ENCODE measurements at places on chromosomes 3 and 15.

DNA sequence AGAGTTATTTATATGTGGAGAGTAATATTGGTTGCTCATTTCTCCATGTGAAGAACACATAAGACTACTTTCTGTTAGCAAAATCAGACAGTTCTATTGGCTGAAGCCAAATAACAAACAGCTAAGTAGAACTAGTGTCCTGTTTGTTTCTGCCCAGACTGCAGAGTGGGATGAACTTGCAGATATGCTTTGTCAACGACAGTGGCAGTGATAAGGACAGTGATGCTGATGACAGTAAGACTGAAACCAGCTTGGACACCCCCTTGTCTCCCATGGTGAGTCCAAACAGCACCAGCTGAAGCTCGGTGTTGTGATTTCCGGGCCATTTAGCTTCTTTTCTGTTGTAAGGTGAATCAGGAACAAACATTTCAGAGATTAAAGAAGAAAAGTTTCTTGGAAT lies 102.6 kb upstream of the IL12A start:
- no peak for DNase-seq

DNA sequence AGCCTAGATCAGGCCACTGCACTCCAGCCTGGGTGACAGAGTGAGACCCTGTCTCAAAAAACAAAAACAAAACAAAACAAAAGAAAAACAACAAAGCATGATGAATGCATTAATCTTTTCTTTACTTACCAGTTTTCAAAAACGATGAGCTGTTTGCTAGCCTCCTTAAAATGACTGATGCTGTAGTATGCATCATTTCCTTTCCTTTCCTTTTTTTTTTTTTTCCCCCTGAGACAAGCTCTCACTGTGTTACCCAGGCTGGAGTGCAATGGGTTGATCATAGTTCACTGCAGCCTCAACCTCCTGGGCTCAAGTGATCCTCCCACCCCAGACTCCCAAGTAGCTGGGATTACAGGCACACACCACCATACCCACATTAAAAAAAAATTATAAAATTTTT lies 202.0 kb downstream of the ADAMTSL3 start:
- no peak for DNase-seq

DNA sequence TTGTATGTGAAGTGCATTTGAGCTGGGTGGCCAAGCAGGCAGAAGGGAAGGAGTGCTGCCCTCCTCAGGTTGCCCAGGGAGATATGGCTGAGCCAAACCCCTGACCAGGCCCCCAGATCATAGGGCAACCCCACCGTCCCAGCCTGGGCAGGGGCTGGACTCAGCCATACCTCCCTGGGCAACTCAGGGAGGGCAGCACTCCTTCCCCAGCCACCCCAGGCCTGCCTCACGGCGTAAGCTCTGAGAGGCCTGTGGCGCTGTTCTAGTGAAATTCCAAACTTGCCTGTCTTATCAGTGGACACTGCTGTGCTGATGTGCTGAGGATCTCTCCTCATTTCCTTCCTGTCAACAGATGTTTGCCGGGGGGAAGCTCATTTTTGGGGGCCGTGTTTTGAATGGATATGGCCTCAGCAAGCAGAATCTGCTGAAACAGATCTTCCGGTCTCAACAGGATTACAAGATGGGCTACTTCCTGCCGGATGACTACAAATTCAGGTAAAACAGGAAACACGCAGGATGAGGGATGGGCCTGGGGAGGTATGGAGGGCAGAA lies 57.6 kb upstream of the FGD5 start:
- DNase-seq, result no peak

- no peak for DNase-seq
Measured at GRCh38 chr3:31051226-31051625, 156.8 kb upstream of the GADL1 start.

DNA sequence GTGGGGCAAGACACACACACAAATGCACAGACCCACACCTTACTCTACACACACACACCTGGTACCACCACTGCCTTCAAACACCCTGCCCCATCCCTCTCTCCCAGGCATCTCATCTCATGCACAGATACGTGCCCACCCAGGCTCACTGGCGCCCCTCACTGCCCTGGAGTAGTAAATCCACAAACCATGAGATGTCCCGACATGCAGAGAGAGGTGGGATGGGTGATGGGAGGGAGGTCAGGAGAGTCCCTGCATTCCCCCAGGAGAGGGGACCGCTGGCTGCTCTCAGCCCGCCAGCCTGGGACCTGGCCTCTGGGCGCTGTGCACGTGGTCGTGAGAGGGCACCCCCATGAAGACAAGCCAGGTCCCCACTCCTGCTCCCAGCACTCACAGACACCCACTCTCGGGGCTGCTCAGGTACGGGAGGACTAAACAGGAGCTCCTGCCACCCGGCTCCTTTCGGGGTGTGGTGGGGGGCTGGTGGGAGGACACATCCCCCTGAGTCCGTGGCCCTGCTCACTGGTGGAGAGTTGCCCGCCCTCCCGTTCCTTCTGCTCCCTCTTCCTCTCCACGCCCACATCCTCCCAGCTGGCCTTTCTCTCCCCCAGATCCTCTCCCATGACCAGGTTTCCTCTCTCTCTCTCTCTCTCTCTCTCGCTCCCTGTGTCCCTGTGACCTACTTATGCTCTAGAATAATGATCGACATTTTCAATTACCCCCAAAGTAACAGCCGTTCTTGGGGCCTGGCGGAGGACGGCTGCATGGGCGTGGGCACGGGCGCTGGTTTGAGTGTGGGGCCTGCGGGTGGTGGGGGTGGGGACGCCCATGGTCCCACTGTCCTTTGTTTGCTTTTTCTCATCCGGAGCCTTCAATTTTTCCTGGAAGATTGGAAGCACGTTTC lies 18.9 kb upstream of the CSPG4 start:
- no peak for DNase-seq

GRCh38 chr3:49397470-49397869 lies 14.3 kb downstream of the RHOA start:
- DNase-seq, result no peak

DNA sequence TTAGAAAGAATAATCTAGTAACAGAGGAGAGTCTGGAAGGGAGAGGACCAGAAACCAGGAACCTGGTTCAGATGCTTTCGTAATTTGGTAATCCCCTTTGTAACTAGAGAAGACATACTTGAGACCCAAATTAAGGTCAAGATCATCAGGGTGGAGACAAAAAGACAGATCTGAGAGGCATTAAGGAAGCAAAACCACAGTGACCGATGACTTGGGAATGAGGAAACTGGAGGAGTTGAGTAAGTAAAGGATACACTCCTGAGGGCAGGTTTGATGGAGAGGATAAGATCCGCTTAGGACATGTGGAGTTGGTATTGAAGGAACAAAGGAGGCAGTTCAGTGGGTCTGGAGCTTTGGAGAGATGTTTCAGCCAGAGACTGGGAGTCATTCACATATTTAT lies 23.6 kb upstream of the BCL2A1 start:
- DNase-seq, result no peak

- peak; percentile 58 for DNase-seq
Measured at GRCh38 chr3:161215185-161215584, 5.9 kb upstream of the NMD3 start.

DNA sequence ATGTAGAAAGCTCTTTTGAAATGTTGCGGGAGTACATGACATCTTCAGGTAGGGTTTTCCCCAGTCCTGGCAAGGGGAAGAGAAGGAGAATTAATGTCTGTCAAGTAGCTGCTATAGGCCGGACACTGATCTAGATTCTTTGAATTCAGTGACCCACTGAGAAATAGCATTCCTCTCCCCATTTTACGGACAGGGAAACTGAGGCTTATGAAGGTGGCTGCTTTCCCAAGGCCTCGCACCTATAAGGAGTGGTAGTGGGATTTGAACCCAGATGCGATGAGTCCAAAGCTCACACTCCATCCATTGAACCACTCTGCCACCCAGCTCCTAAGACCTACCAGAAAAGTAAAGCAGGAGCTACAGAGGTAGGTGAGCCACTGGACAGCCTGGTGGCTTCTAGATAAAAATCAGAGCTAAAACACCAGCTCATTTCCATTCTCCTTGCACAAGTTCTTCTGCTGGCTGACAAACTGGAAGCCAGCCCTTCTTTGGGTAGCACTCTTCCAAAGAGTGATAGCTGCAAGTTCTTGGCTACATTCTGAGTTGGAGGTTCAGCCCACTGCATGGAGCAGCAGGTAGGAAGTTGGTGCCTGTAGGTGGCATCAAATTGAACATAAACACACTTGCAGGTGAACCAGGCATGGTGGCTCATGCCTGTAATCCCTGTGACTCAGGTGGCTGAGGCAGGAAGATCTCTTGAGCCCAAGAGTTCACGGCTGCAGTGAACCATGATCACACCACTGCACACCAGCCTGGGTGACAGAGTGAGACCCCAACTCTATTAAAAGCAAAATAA lies 22.0 kb downstream of the ZNF710 start:
- DNase-seq, result no peak

GRCh38 chr15:99340347-99340746 lies 89.1 kb downstream of the LRRC28 start:
- DNase-seq, result peak; percentile 3

- DNase-seq, result peak; percentile 21
Measured at GRCh38 chr3:184380185-184380626, 352 bp downstream of the CHRD start.

DNA sequence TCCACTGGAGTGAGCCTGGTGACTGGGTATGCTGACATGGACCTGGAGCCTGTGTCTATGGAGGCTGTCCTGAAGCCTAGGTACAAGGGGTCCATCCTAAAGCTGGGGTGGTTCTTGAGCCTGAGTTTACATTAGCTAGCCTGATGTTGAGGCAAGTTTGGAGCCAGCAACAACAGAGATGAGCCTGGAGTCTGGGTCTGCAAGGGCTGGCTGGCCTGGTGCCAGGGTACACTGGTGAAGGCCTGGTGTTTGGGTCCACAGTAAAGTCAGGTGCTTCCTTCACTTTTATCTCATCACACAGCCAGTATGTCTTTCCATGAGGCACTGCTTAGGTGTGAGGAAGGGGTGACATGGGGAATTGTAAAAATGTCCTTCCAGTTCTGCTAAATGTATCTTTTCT lies 49.5 kb downstream of the TP63 start:
- DNase-seq, result no peak

- no peak for DNase-seq
Measured at GRCh38 chr15:65020419-65020818, 9.0 kb downstream of the MTFMT start.

DNA sequence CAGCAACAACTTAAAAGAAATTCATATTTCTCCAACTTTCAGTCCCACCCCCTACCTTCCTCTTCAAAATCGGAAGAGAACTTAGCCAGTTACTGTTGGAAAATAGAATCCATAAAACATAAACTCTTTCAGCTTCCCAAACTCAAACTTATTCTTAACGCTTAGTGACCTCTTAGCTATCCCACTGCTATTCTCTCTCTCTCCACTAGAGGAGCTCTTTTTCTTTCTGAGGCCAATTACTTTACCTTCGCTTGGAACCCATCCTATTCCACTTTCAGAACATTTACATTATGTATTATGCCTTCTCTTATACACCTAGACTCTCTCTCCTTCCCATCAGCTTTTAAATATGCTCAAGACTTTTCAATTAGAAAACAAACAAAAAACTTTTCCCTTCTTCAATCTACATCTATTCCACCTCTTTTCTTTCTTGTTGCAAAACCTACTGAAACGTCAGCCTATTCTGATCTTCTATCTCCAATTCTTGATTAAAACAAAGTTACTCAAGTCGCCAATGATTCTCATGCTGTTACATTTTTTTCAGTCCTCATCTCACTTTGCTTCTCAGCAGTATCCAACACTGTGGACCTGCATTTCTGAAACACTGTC lies 13.4 kb upstream of the GHSR start:
- peak; percentile 34 for DNase-seq

- peak; percentile 60 for DNase-seq
Measured at GRCh38 chr3:197422506-197422905, 124.1 kb upstream of the DLG1 start.

DNA sequence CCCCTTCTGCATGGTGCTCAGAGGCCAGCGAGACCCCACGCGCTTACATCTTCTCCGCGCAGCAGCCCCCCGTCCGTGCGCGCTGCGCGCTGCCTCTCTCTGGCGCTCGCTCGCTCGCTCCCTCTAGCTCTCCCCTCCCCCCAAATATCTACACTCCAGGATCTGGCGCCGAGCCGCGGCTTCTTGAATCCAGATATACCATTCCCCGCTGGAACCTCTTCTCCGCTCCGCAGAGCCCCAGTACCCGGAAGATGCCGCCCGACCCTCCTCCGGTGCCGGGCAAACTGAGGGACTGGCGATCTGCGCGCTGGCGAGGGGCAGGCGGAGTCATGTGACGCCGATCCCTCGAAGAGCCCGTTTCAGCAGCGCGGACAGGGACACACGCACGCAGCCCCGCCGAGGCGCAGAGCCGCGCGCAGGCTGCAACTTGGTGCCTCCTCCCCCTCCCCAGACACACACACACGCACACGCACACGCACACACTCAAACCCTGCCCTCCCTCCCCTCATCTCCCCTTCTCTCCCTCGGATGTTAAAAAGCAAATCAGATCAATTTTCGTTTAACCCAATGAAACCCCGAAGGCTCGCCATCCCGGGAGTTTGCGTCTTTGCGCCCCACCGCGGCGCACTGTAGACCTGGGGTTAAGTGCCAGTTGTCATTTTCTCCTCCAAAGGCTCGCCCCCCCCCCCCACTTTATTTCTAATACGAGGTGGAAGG lies at the start of gene RASGRF1:
Gene RASGRF1, minus strand, starts transcription at position 294 of the 717 bp plus-strand sequence. Its CDS starts 282 bp downstream, at position 12.
- DNase-seq, result no peak

DNA sequence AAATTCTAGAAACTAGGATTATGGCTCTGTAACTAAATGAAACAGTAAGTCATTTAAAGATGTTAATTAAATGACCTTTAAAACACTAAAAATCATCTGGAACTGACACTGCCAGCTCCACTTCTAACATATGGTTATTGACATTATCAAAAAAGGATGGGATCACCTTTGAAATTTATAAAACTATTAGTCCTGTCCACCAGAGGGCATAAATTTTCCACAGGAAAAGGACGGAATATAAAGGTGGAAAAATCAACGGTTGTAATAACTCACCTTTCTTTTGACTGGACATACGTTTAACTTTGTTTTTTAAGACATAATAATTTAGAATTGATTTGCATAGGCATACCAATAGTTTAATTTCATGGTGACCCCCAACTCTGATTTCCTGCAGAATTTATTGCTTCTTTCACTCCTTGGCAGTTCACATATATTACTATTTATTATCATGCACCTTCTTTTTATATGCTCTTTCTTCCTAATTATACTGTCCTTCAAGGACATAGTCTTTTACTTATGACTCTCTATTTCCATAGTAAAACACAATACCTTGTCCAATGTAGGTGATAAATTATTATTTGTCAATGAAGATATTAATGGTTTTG lies 345.7 kb downstream of the CADM2 start:
- DNase-seq, result peak; percentile 3

- DNase-seq, result no peak
Measured at GRCh38 chr15:41941644-41942415, 30.5 kb downstream of the EHD4 start.

- DNase-seq, result no peak
Measured at GRCh38 chr15:31857194-31857593, 173.1 kb upstream of the CHRNA7 start.

- no peak for DNase-seq
Measured at GRCh38 chr3:45968149-45968548, 24.9 kb downstream of the CXCR6 start.

GRCh38 chr3:39268549-39268900 lies 11.3 kb downstream of the CX3CR1 start:
- DNase-seq, result no peak

- DNase-seq, result no peak
Measured at GRCh38 chr3:8627201-8627940, 17.2 kb downstream of the SSUH2 start.

GRCh38 chr3:103894162-103894822 lies 1459.5 kb downstream of the ZPLD1 start:
- DNase-seq, result no peak
